Activated CD4-positive, alpha-beta T cell treated with anti-CD3 and anti-CD28 coated beads, Interleukin-2, amount 10 ng/mL, durations not matched to agents 7 days and 5 days (primary cell): ENCODE measurements at places on chromosomes 4 and X.
A peak's percentile ranks its signal among the peaks of the same experiment; 100 is the strongest.

- DNase-seq = no peak
These were observed 81.4 kb downstream of the EVC2 start for GRCh38 chr4:5626913-5627312.

DNA sequence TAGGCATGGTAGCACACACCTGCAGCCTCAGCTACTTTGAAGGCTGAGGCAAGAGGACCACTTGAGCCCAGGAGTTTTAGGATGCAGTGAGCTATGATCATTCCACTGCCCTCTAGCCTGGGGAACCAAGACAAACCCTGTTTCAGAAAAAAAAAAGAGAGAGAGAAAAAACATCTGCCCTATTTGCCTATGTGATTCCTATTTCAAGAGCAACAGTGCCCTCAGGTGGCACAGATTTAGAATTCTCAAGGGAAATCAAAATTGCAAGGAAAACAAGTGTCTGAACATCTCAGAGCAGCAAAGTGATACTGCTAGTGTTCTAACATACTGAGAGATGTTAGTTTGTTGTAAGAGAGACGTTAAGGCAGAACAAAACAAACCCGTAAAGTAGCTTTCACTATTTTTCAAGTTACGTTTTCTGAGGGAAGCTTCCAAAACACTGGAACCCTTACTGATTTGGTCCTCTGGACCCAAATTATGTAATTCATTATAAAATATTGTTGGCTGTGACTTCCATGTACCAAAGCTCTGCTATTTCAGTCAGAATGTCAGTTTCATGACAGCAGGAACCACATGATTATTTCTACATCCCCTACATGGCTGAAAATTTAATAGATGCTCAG lies 7.9 kb downstream of the BDH2 start:
- DNase-seq = peak; percentile 73

DNA sequence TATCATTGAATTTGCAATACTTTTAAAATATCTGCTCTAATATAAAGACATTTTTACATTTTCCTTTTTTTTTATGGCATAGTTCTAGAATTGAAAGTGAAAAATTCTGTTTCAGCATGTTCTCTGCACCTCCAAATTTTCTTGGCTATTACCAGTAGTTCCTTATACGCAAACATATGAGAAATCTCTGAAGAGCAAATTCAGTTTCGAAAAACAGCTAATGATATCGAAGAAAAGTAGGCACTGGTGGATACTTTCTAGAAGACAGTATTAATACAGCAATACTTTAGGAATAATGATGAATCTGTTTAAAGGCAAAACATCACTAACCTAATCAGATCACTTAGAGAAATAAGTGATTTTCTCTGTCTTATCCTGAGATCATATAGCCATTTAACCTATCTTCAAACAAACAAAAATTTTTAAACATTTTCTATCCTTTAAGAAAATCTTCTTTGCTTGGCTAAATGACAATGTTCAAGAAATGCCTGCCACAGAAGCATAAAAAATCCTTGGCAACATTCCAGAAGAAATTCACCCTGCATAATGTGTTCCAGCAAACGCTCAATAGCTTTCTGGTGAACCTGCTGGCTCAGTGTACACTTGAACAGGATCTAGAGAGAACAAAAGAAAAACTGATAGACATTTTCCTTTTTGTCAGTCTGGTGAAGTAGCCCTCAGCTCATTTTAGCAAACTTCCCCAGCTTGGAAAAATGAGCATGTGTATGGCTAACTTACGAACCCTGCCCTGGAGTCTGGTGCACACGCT lies 51.2 kb upstream of the KLF3 start:
- DNase-seq = no peak

GRCh38 chrX:16138108-16138427 lies 14.7 kb downstream of the GRPR start:
- DNase-seq = no peak

DNA sequence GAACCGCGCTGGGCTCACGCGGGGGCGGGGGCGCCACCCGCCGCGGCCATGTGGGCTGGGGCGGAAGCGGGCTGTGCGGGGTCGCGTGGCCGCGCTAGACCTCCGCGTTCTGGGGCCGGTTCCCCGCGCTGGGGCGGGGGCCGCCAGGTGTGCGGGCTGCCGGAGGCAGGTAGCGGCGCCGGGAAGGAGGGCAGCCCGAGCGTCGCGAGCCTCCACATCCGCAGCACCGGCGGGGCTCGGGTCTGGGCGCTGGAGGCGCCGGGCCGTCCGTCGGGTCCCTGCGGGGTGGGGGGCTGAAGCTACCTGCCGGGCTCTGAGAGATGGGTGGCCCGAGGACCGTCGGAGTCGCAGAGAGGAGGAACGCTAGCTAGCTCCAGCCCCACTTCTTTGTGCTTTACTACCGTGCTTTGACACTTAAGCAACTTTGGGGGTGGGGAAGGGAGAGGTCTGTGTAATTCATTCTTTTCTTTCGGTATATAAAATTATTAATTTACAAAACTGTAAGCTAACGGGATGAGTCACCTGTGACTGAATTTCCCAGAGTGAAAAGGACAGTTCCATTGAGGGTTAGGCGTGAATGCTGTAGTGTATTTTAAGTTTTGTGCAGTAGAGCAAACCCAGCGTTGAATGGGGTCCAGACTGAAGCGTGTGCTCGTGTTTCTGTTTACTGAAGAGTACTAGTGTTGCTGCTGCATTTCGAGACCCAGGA lies 689 bp downstream of the METAP1 start:
- DNase-seq = peak; percentile 21

- no peak for DNase-seq
These were observed 36.5 kb downstream of the WDR1 start for GRCh38 chr4:10079912-10080588.

GRCh38 chrX:68387776-68388175 lies 45.5 kb downstream of the OPHN1 start:
- DNase-seq = no peak

GRCh38 chr4:138537731-138538490 lies 295.8 kb upstream of the SLC7A11 start:
- no peak for DNase-seq

GRCh38 chrX:54208531-54208930 lies 25.5 kb upstream of the FAM120C start:
- DNase-seq = no peak

GRCh38 chr4:81471588-81472280 lies at the start of gene RASGEF1B:
RASGEF1B (minus strand) TSS chr4:81471907; CDS start chr4:81459508, 12,399 bp downstream.
- DNase-seq = peak; percentile 89

DNA sequence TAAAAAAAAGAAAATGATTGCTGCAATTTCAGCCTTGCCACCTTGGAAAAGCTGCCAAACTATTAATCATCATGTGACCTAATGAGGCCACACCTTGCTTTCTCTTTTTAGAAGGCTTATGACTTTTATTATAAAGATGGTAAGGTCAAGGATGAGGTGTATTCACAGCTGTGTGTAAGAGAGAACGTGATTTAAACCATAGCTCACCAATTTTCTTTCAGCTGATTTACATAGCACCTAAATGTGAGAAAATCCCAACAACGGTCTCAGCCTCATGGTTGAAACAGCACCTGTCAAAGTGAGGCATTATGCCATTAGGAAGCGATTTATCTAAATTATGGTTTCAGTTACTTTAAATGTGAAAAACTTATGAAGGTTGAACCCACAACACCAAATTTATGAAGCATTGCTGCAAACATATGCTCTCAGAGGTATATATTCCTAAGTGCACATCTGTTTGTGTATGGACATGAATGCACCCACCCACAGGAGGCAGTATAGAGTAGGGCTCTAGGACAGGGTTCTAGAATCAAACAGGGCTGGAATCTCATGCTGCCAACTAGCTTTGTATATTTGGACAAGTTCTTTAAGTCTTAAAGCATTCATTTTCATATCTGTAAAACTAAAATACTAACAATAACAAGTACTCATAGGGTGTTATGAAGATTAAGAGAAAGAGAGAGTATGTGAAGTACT lies 40.7 kb downstream of the ANXA3 start:
- DNase-seq = no peak

- DNase-seq = no peak
These were observed 149.6 kb upstream of the MID1 start for GRCh38 chrX:10769696-10770619.

GRCh38 chr4:186554539-186554913 lies 841 bp downstream of the MTNR1A start:
- DNase-seq = no peak

DNA sequence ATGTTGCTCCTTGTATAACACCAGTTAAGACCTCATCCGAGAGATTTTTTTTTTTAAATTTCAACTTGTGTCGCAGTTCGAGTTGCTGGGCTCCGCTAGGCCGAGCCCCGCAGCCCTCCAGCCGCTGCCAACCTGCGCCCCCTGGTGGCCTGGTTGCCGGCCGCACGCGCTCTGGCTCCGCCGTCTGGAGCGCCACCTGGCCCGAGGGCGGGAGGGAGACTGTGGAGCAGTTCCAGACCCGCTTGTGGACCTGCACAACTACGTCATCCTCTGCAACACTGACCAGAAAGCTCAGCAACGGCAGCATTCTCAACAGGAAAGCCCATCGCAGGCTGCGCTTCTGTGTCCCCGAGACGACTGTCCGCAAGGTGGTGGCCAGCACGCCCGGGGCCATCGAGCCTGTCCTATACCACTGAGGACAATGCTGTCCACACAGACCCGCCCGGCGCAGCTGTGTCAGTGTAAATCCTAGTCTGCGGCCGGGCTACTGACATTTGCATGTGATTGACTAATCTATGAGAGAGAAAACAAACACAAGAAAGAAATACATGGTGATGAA lies 39.1 kb downstream of the ARL9 start:
- peak; percentile 81 for DNase-seq

DNA sequence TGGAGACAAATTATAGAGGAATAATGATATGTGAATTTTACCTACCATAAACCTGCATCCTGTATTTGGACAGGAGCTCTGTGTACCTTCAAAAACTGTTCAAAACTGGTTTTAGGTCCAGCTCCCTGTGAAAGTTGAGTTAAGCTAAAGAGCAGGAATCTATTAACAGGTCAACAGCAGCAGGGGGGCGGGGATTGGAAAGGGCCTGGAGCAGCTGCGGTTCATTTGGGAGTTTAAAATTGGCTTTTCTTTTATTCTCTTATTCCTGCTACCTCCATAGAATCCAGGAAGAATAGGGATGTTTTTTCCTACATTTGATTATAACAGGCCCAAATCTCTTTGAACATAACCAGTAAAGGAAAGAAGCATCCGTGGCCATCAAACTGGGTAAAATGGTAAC lies 23.8 kb downstream of the SHROOM3 start:
- DNase-seq = no peak

- peak; percentile 7 for DNase-seq
These were observed 2.8 kb downstream of the VEGFC start for GRCh38 chr4:176789955-176790354.

DNA sequence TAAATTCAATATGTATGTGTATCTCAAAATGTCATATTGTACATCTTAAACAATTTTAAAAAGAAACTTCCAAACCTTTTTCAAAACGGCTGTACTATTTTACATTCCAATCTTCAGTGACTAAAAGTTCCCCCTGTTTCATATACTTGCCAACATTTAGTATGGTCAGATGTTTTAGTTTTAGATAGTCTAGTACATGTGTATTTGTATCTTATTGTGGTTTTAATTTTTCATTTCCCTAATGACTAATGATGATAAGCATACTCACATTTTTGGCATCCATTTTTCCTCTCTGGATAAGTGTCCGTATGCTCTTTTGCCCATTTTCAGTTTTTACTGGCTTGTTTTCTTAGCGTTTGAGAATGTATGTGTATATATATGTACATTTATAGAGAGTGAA lies 212.2 kb upstream of the MAGEB18 start:
- no peak for DNase-seq

GRCh38 chrX:19544693-19545305 lies 29.5 kb upstream of the MAP3K15 start:
- DNase-seq = peak; percentile 42

DNA sequence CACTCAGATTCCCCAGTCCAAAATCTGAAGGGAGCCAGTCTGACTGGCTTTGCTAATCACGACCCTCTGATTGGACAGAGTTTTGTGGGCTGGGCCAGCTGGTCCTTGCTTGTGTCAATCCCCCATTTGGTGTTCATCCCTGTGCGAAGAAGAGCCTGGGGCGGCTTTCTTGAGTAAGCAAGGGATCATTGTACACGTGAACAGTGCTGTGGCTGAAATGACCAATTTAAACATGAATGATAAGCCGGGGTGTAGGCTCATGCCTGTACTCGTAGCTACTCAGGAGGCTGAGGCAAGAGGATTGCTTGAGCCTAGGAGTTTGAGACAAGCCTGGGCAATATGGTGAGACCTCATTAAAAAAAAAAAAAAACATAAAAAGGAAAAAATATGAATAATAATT lies 379.1 kb downstream of the RAPGEF2 start:
- no peak for DNase-seq

DNA sequence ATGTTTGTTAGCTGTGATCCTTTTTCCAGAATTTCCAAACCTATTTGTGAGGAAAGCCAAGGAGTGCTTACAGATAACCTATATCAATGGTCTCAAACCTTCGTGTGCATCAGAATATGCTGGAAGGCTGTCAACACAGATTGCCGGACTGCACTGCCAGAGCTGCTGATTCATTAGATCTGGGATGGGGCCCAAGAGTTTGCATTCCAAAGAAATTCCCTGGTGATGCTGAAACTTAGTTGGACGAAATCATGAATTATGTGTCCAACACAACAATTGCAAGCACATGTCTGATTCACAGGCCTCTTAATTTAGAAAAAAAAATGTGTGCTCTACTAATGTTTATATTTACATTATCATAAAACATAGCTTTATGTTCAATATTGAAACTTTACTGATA lies 544.0 kb upstream of the AMOT start:
- DNase-seq = no peak

- DNase-seq = peak; percentile 62
These were observed 16.1 kb upstream of the USO1 start for GRCh38 chr4:75708218-75708691.

GRCh38 chr4:88320780-88321373 lies 36.5 kb upstream of the PPM1K start:
- DNase-seq = peak; percentile 50

DNA sequence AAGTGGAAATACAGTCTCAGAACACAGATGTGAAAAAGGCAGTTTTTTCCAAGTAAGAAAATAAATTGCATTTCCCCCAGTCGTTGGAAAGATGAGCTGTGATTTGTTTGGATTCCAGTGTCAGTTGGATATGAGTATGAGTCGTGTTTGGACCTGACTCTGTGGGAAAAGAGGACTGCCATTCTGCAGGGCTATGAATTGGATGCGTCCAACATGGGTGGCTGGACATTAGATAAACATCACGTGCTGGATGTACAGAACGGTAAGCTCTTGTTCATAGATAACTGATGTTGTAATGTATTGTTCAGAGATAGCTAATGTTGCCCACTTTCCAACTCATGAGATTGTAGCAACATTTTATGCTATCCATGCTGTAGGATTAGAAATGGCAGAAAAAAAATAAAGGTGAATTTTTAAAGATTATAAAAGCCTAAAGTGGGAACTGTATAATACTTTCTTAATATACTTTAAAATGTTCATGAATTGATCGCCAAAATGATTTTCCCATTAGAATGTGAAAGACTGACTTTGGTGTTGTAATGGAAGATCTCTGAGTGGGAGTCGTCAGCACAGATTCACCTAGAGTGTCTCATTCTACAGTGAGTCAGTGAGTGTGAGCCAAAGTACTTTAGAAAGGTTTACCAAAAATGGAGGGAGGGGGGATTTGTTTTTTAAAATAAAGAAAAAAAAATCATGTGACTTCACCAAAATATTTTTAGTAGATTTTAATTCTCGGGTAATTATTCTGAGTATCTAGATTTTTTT lies 178.7 kb downstream of the DCTD start:
- DNase-seq = no peak
